ELR (cell line): ENCODE measurements at places on chromosomes 3 and 15.
A peak's percentile ranks its signal among the peaks of the same experiment; 100 is the strongest.

GRCh38 chr3:45677033-45677446, 12.2 kb upstream of the SACM1L start:
- DNase-seq: peak; percentile 51

- DNase-seq: no peak
These were observed 663.6 kb downstream of the GBE1 start for GRCh38 chr3:81097889-81098288.

DNA sequence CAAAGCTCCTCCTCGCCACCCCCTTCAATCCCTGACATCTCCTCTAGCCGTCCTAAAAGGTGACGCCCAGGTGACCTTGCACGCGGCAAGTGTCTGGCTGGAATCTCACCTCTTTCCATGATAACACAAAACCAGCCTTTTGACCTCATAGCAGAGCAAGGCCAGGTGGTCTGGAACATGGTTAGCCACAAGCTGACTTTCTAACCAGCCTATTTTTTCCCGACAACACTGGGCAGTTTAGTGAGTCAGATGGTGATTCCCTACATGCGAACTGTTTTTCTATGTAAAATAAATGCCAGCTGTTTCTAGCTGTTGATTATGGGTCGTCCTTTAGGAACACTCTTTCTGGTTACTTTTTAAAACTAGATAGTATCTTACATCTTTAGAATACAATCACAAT, 243.0 kb downstream of the CD47 start:
- no peak for DNase-seq

GRCh38 chr3:78728406-78729145, 1039.2 kb downstream of the ROBO1 start:
- no peak for DNase-seq

GRCh38 chr15:89329329-89330084, 5.1 kb downstream of the POLG start:
- no peak for DNase-seq

GRCh38 chr15:66865622-66866611, 163.9 kb downstream of the SMAD6 start:
- no peak for DNase-seq

DNA sequence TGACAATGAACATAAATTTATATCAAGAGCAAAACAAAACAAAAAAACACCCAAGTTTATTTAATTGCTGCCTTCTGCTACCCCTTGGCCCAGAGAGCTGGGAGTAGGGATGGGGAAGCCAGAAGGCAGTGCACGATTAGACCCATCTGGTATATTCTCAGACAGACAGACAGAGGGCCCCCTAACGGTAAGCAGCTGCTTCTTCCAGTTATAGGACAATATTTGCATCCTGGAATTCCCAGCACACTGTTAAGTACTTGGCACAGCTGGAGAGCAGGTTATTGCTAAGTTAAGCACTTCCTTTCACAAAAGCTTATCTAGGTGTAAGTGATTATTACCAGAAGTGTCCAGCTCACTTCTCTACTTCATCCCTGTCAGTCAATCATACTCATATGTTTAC, 39.3 kb downstream of the C2CD4B start:
- DNase-seq: peak; percentile 60

DNA sequence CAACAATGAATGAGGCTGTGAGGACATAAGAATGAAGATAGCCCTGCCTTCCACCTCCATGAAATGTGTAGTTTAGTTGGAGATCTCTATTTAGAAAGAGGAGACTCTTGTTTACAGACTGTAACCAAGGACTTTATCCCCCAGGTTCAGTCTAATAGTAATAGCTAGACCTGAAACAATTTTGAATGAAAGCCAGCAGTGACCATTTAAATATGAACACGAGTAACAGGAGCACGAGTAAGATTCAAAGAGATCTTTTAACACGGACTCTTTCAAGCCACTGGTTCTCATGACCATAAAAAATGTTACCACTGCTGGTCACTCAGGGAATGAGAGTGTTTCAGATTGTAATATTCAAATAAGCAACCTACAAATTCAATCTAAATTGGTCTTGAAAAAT, 123.1 kb downstream of the FMN1 start:
- no peak for DNase-seq

- no peak for DNase-seq
These were observed 255.7 kb downstream of the CHL1 start for GRCh38 chr3:452221-452620.

DNA sequence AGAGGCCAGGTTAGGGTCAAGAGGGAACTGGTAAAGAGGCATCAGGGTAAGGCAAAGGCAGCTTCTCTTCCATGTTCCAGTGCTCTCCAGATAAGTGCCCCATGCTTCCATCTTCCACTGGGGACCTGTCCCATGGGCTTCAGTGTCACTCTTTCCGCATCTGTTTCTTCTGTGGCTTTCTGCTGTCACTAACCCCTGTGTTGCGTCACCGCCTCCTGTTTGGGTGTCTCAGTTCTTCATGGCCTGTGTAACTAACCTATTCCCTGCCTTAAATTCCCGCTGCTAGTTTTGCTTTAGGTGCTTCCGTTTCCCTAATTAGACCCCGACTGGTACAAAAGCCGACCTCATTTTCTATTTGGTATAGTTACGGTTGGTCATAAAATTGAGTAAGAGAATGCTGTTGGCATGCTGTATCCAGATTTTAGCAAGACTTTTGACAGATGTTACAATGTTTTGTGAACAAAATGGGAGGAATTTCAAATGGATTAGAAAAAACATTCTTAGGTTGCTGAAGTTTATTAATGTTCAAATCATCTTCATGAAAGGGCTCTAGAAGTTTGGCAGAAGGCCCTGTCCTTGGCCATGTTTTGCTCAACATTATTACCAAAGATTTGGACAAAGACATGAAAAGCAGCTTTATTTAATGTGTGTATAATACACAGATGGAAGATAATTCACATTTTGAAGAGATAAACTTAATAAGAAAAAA, 245.3 kb downstream of the BBX start:
- no peak for DNase-seq

DNA sequence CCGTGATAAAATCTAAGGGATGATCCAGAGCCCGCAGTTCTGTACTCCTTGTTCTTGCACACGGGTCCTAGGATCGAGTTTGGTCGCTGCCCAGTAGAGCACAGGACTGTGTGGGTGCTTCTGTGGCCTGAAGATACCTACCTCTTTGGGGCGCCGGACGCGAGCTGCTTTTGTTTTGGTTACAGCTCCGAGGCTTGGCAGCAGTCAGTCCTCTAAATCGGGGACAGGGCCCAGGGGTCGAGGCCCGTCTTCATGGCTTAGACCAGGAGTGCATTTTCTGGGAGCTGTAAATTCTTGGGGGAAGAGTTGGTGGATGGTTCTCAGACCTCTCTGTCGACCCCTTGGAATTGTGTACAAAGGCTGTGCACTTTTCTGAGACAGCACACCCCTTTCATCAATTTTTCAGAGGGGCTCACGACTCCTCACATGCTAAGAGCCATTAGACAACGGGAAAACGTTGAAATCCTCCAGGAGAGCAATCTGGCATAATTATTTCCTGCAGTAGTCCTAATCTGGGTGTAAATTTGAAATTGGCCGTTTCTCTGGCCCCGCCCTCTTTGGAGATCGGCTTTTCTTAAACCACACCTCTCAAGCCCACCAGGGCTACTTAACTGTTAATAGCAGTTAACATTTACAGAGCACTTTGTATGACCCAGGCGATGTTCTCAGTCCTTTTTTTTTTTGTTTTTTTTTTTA, 928 bp downstream of the CEP97 start:
- peak; percentile 58 for DNase-seq

- no peak for DNase-seq
These were observed 256.4 kb downstream of the MEX3B start for GRCh38 chr15:81789403-81789802.

DNA sequence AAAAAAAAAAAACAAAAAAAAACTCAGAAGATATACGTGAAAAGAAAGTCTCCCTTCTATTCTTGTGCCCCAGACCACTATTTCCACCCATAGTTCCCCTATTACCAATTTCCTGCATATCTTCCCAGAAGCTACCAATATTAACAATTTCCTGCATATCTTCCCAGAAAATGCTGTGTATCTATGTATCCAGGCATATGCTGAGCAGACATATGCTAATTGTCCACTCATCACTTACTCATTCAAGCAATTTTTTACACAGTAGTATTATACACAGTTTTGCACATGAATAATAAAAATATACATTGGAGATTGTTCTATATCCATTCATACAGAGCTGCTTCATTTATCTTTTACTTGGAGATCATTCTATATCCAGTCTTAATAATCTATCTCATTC, 12.6 kb upstream of the SLMAP start:
- DNase-seq: peak; percentile 77

GRCh38 chr15:88651971-88652370, 13.2 kb downstream of the ISG20 start:
- DNase-seq: no peak

- no peak for DNase-seq
These were observed 27.4 kb upstream of the PLXND1 start for GRCh38 chr3:129633751-129634481.

DNA sequence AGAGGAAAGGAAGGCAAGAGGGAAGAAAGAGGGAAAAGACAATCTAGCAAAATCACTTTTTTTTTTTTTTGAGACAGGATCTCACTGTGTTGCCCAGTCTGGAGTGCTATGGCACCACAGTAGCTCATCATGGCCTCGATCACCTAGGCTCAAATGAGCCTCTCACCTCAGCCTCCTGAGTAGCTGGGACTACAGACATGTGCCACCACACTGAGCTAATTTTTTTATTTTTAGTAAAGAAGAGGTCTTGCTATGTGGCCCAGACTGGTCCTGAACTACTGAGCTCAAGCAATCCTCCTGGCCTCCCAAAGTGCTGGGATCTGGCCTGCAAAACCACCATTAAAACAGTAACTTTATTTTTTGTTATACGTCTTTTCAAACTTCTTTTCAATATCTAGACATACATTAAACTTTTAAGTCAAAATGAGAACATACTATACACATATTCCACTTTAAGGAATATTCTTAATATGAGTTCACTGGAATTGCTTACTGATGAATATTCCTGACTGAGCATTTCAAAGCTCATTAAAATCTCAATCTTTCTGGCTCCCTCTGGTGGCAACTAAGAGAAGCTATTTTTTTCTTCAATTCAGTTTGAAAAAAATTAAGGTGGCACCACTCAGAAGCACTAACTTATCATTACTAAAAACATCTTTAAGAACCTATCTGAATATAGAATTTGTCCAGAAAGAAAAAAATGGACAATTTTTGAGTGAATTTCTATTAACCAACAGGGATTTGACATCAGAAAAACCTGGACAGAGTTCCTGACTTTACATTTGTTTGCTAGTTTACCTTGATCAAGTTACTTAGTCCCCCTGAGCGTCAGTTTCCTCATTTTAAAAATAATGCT, 40.9 kb downstream of the UACA start:
- peak; percentile 73 for DNase-seq

GRCh38 chr15:63277038-63277892, at the start of gene APH1B:
Gene APH1B (plus strand): TSS chr15:63277605. CDS start chr15:63277624, 19 bp downstream.
- DNase-seq: peak; percentile 76

DNA sequence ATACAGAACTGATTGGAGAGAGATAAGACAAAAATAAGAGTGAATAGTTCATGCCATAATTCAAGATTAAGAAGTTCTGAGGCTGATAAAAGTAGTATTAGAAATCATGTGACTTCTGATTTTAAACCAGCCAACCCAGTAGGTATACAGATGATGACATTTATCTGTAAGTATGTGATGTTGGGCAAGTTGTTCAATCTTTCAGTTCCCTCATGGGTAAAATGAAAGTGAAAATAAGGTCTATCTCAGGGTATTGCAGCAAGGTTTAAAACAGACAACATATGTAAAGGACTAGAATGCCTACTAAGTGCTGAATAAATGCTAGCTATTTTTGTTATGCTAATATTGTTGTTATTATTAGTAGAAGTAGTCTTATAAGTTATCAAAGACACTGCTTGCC, 1055.7 kb downstream of the NAALADL2 start:
- peak; percentile 1 for DNase-seq

GRCh38 chr3:33577588-33577987, 137.4 kb upstream of the UBP1 start:
- DNase-seq: no peak

GRCh38 chr3:73144276-73144675, 82.8 kb downstream of the EBLN2 start:
- no peak for DNase-seq

DNA sequence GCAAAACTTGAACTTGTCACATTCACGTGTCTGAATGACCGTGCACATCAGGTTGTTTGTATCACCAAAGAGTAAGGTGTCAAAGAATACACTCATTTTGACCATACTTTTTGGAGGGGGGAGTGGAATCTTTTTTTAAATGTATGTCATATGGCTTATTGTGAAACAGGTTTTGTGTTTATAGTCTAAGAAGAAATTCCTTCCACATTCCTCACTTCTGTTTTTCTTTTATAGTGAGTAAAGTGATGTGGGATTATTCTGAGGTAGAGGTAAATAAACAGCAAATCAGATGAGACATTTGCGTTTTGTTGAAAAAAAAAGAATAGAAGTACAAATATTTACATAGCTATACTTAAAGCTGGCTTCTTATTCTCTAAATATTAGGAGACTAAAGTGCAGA, 33.0 kb downstream of the SRP14 start:
- DNase-seq: peak; percentile 46

DNA sequence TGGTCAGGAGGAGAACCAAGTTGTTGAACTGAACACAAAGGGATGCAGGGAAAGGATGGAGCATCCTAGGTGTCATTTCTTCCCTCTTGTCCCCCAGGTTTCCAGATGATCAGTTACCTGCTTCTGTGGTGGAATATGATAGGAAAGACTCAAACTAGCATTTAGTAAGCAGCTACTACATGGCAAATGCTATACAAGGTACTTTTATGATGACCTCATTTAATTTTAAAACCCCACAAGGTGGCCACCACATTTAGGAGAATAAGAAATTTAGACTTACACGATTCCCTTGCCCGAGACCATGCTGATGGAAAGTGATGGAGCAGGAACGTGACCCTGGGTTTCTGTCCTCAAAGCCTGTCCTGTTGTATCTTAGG, 40.9 kb downstream of the CCR4 start:
- no peak for DNase-seq

DNA sequence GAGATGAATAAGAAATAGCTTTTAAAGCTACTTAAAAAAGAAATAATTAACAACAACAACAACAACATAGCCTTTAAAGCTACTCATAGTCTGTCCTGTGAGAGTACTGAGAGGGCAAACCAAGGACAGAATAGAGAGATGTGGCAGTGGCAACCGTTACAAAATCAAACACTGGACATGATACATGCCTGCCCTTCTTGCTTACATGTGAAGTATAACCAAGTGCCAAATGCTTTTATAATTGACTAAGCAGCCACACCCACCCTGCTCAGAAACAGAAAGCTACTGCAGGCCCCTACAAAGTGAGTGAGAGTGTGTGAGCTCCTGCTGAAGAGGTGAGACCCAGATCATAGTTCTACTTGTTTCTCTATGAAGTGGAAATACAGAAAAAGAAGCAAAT, 38.4 kb downstream of the NDUFB4 start:
- DNase-seq: peak; percentile 21

- no peak for DNase-seq
These were observed 36.0 kb downstream of the ATP13A5 start for GRCh38 chr3:193342551-193342950.

GRCh38 chr15:94968133-94968532, 736.8 kb downstream of the MCTP2 start:
- no peak for DNase-seq

- no peak for DNase-seq
These were observed 25.0 kb downstream of the SEMA6D start for GRCh38 chr15:47742334-47742733.

GRCh38 chr3:69094467-69095205, 9.9 kb downstream of the ARL6IP5 start:
- peak; percentile 59 for DNase-seq

GRCh38 chr15:71800835-71801745, 9.3 kb upstream of the NR2E3 start:
- DNase-seq: peak; percentile 82
